BE2C (cell line): ENCODE measurements at places on chromosomes 16 and 17.

- no peak for DNase-seq
Observed at GRCh38 chr16:66728804-66729203, 22.6 kb downstream of the DYNC1LI2 start.

DNA sequence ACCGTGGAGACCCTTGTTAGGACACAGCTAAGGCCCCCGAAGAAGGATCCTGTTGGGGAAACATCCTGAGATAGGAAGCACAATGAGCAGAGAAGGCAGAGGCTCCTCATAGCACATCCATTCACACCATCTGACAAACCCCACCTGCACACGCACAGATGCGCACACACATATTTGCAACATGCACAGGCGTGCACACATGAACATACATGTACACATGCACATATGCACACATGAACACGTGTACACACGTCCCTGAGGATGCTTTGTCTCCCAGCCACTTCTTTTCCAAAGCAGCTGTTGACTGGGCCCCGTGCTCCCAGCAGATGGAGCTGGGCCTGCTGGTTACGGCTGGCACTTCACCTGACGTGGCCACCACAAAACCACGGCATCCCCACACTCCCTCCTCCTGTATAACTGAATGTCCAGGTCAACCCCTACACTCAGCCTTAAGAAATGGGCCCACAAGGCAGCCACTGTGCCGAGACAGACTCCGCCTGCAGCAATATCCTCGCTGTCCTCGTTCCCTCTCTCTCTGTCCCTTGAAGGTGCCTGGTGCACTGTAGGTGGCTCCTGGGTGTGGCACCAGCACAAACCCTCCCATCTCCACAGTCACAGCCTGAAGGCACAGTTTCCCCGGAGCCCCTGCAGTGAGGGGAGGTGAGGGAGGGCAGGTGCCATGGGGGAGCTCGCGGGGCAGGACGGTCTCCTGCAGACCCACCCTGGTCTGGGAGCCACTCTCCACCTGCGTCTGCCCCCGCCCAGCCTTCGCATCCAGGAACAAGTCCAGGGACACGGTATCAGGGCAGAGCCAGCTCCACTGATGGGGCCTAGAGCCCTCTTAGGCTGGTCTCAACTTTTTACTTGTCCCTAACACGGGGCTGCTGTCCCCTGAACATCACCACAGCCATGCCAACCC lies 183.0 kb downstream of the RBFOX3 start:
- no peak for DNase-seq

- DNase-seq = no peak
Observed at GRCh38 chr16:4869147-4869805, 22.0 kb downstream of the UBN1 start.

- no peak for DNase-seq
Observed at GRCh38 chr16:554297-554621, 5.9 kb upstream of the PRR35 start.

GRCh38 chr16:57964157-57964700 lies 6.7 kb downstream of the CNGB1 start:
- no peak for DNase-seq

- peak; percentile 98 for DNase-seq
Observed at GRCh38 chr17:76540381-76541300, 797 bp downstream of the PRCD start.

DNA sequence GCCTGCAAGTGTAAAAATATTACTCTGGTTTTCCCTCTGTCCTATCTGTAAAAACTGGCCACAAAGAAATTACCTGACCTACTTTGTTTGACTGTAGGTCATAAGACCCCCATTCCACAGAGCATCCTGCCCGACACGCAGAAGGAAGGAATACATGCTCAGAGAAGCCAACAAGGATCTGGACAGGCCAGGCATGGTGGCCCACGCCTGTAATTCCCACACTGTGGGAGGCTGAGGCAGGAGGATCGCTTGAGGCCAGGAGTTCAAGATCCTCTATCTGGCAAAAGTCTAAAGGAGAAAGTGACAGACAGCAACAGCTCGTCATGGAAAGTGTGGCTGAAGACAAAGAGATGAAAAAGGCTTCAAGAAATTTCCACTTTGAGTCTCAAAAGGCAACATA lies 78.2 kb upstream of the RNU2-1 start:
- DNase-seq = no peak

DNA sequence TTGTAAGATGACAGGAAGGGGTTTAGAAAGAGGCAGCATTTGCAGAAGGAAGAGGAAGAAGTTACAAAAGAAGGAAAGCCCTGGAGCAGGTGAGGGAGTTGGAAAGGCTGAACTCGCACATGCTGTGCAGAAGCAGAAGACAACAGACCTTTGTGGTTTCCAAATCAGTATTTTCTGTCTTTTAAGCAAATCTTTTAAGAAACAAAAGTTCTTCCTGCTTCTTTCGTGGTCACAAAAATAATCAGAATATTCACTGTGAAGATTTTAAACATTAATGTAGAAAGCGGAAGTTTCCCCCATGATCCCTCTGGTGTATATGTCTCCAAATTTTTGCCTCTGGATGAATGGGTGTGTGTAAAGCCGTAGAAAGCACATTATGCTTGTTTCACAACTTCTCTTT lies 25.8 kb downstream of the ZNRF1 start:
- DNase-seq = no peak

- no peak for DNase-seq
Observed at GRCh38 chr16:85832570-85833218, 33.2 kb downstream of the COX4I1 start.

GRCh38 chr16:57590654-57591085 lies 37.8 kb upstream of the ADGRG1 start:
- no peak for DNase-seq

DNA sequence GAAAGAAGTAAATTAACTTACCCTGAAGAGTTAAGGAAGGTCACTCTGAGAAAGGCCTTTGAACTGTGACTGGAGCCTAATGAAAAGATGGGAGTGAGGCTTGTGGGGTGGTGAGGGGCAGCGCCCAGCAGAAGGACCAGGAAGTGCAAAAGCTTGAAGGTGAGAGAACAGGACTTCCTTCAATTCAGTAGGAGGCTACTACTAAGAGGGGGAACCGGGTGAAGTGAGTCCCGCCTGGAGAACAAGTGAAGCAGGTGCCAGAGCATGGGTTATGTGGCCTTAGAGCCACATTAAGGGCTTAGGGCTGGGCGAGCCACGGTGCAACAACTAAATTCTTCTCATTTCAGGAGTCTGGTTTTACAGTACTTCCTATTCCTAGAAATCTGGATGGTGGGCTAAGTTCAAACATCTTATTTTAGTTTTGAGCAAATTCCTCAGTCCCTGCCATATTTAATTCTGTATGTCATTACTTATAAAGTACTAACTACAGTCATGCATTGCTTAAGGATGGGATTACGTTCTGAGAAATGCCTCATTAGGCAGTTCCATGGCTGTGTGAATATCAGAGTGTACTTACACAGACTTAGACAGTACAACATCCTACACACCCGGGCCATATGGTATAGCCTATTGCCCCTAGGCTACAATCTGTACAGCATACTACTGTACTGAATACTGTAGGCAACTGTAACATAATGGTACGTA lies 5.1 kb downstream of the CFAP20 start:
- DNase-seq = no peak

GRCh38 chr16:87080571-87081167 lies 236.5 kb downstream of the C16orf95 start:
- no peak for DNase-seq
